ENCODE measurements at places on chromosomes 7 and 10.

GRCh38 chr7:120586571-120586970 lies 271.4 kb downstream of the TSPAN12 start:
- DNase-seq, result no peak

DNA sequence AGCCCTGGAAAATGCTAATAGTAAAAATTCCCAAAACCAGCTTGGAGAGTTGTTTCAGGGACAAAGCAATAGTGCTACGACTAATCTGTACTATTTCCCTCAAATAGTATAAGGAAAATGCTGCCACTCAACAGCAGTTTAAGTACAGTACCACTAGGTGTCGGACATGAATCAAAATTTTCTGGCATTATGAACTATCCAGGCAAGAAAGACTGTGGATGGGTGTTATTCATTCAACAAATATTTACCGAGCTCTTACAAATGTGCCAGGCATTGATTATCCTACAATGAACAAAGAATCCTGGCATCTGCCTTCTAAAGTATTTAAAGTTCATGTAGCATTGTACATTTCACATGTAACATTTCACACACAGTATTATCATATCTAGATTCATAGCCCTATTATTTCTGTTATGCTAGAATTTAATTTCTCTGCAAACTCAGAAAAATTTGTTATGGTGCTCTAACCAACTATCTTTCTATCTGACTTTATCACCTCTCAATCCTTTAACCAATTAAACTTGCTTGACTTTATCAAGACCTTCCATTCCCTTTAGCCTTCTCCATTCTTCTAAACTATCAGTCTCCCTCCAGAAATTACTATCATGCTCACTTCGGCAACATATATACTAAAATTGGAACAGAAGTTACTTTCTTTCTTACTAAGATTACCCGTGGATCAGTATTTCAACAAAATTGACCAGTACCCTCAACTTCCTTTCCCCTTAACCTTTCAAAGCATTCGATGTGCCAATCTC lies 80.6 kb downstream of the ARHGAP21 start:
- no peak for DNase-seq

- DNase-seq, result peak; percentile 60
These were observed 145.9 kb downstream of the PRKAG2 start for GRCh38 chr7:151731022-151731441.

- no peak for DNase-seq
These were observed 217.1 kb downstream of the IPMK start for GRCh38 chr10:58050575-58050974.

DNA sequence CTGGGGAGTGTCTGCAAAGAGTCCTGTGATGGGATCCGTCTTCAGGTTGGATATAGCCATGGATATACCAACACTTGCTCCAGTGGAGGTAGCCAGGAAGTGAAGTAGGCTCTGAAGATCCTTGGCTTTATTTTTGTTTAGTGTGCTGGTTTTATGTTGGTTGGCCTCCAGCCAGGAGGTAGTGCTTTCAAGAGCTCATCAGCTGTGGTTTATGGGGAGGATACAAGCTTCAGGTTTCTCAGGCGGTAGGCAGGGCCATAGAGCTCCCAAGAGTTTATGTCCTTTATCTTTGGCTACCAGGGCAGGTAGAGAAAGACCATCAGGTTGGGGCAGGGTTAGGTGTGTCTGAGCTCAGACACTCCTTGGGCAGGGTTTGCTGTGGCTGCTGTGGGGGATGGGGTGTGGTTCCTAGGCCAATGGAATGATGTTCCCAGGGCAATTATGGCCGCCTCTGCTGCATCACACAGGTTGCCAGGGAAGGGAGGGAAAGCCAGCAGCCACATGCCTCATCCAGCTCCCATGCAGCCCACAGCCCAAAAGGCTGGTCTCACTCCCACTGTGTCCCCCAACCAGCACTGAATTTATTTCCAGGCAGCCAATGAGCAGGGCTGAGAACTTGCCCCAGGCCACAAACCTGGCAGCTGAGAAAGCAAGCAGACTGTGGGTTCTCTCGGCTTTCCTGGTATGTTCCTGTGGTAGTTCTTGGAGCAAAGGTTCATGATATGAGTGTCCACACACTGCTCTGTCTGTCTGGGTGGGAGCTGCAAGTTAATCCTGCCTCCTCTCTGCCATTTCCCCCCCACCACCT lies 67.0 kb upstream of the PRLHR start:
- no peak for DNase-seq

- DNase-seq, result no peak
These were observed 248.5 kb downstream of the BUB3 start for GRCh38 chr10:123402656-123403055.

DNA sequence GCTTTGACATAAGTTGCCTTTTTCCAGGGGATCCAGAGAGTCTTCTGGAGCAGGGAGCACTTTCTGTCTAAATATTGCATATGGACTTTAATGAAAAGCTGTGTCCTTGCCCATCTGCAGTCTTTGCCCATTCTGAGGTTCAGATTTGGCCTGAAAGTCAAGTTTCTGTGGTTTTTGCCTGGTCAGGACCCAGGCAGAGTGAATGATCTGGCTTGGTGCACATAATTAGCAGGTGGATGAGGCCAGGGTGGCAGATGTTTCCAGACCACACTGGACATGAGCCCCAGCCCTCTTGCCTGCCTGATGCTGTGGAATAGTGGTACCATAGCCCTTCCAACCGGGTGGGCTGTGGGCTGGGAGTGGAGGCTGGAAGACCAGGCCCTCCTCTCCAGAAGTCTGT lies 11.0 kb downstream of the HECW1 start:
- DNase-seq, result no peak

DNA sequence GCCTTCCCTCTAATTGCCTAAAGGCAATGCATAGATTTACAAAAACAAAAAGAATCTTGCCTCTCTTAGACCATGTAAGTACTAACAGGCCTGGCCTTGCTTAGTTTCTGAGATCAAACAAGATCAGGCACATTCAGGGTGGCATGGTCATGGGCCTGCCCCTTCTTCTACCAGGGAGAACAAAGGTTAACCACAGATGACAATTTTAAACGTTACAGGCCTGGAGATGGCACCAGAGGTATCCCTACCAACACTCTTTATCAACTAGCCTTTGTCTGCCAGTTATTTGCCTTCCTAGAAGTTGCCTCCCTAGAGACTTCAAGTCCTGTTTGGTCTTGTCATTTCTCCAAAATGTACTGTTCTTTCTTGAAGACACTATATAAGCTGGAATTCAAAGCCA lies 252.6 kb downstream of the DOCK4 start:
- DNase-seq, result no peak

- DNase-seq, result no peak
These were observed 453.9 kb upstream of the GHITM start for GRCh38 chr10:83685458-83685857.

GRCh38 chr10:3096149-3096548 lies 28.8 kb downstream of the PFKP start:
- DNase-seq, result no peak

DNA sequence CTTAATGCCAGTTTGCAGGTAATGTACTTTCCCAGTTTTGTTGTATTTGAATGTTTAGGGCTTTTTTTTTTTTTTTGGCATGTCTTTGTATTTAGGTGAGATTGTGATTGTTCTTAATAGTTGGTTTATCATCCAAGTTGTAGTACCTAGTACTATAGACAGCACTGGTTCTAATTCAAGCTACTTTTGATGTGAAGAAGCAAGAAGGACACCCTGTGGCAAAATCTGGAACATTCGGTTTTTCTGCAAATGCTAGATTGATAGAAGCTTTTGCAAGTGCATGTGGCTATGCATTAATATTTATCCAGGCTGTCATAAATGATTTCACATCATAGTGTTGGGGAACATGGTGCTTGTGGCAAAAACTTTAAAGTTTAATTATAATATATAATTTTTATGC lies 248.9 kb downstream of the FOXP2 start:
- DNase-seq, result no peak

DNA sequence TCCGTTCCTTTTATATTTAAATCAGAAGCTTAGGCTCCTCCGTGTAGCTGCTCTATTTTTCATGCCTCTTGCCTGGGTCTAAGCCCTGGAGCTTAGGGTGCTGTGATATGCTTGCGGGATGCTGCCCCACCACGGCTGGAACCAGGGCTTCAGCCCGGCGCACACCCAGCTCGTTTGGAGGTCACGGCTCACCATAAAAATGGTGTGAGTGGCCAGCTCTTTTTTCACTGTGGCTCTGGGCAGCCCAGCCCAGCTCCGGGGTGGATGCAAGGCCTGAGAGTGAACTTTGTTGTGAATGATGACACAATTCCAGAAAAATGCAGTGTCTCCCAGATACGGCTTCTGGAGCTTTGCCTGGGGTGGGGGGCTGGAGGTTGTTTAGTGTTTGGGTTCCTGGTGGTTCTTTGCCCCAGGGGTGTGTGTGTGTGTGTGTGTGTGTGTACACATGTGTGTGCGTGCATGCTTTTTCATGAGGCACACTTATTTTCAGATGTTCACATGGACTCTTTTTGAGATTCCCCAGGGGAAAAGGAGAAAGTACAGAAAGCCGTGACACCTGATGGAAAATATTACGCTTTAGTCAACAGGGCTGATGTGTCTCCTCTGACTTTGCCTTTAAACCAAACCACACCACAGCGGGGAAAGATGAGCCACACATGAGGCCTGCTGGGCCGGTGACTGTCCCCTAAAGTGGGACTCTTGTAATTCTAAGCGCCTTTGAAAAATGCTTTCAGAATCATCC lies 46.2 kb downstream of the GRK5 start:
- no peak for DNase-seq

Measured in D721Med (cell line).